ENCODE measurements at places on chromosomes 16 and 17. TPM values are rescaled to one million over a fixed set of nuclear protein-coding genes. Genes with fewer than 3 reads are reported as not detected.

ZNF624 gene
- total RNA-seq, result 7.3 TPM

FOXC2 gene
- 70.4 TPM for total RNA-seq

DNA sequence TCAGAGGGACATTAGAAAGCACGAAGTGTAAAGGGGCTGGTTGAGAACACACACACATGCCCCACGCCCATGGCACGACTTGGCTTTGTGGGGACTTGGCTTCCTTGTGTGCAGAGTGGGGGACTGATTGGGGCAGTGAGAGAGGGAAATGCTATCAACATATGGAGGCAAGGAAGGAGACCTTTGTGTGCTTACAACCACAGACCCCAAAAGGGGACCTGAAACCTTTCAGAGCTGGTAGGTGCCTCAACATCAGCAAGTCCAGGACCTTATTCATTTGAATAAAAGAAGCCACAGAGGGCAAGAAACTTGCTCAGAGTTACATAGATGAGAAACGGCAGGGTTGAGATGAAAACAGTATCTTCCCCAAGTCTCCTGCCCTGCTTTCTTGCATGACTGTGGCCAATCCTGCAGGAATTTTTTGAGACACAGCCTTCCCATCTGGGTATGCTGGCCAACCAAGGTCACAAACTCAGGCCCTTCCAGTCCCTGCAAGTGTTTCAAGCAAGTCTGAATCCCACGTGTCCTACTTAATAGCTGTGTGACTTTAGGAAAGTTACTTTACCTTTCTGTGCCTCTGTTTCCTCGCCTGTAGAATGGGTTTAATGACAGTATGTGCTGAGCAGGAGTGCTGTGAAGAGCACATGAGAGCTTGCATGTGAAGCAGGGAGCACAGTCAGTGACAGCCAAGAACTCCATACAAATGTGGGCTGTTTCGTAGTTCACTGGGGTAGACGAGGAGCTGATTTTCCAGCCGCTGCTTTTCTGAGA lies 26.2 kb downstream of the C16orf78 start:
- no peak for DNase-seq
- peaks cover 2% of the 10 kb centered on the region for H3K36me3 ChIP-seq
- no peak overlapping the region for H3K27ac ChIP-seq
- H3K4me1 ChIP-seq, result no peaks in the 10 kb centered on the region

TPSB2 gene
- total RNA-seq, result not detected

MYH1 gene
- total RNA-seq, result not detected

HS3ST6 gene
- total RNA-seq, result not detected

- H3K27ac ChIP-seq, result no peak overlapping the region
- H3K27me3 ChIP-seq, result no peaks in the 10 kb centered on the region
- H3K4me3 ChIP-seq, result no peak overlapping the region
- DNase-seq, result no peak
These were observed 110.0 kb upstream of the CIBAR2 start for GRCh38 chr16:85222155-85222863.

AHSP gene
- total RNA-seq, result not detected

GRCh38 chr17:7356072-7356549 lies 1.2 kb downstream of the TMEM95 start:
- no peak for DNase-seq
- no peaks in the 10 kb centered on the region for H3K27me3 ChIP-seq
- no peak overlapping the region for H3K27ac ChIP-seq
- H3K4me3 ChIP-seq, result no peak overlapping the region

C16orf92 gene
- total RNA-seq, result not detected

- peaks cover 26% of the 10 kb centered on the region for H3K4me1 ChIP-seq
- no peak for DNase-seq
- no peaks in the 10 kb centered on the region for H3K36me3 ChIP-seq
- no peak overlapping the region for H3K27ac ChIP-seq
- no peak overlapping the region for H3K4me3 ChIP-seq
These were observed 37.9 kb upstream of the SLC38A10 start for GRCh38 chr17:81332914-81333528.

UMOD gene
- total RNA-seq, result not detected

MARVELD3 gene
- total RNA-seq, result 2.1 TPM

GRCh38 chr16:88430185-88430523 lies 22.9 kb upstream of the ZFPM1 start:
- H3K4me1 ChIP-seq, result no peaks in the 10 kb centered on the region
- no peak overlapping the region for H3K4me3 ChIP-seq
- H3K36me3 ChIP-seq, result peaks cover 4% of the 10 kb centered on the region
- no peak overlapping the region for H3K27ac ChIP-seq

DNA sequence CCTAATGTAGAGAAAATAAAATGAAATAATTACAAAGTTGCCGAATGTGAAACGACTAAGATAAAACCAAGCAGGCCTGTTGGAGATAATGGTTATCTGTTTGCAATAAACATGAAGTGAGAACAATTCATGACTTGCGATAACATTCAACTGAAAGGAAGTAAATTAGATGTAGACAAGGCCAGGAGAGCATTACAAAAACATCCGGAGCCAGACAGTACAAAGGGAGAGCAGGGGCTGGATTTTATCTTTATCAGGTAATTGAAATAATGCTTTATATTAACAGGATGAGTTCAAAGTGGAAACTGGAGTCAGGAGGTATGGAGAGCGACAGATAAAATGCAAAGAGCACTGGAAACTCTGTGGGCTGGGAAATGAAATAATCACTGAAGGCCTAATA lies 265.6 kb upstream of the GOT2 start:
- H3K36me3 ChIP-seq, result no peaks in the 10 kb centered on the region
- no peaks in the 10 kb centered on the region for H3K4me1 ChIP-seq
- no peaks in the 10 kb centered on the region for H3K27me3 ChIP-seq
- no peak overlapping the region for H3K27ac ChIP-seq
- no peak overlapping the region for H3K4me3 ChIP-seq

GRCh38 chr16:53998024-53998810 lies 288.4 kb downstream of the IRX3 start:
- H3K4me1 ChIP-seq, result peaks cover 11% of the 10 kb centered on the region
- H3K27ac ChIP-seq, result no peak overlapping the region

DNA sequence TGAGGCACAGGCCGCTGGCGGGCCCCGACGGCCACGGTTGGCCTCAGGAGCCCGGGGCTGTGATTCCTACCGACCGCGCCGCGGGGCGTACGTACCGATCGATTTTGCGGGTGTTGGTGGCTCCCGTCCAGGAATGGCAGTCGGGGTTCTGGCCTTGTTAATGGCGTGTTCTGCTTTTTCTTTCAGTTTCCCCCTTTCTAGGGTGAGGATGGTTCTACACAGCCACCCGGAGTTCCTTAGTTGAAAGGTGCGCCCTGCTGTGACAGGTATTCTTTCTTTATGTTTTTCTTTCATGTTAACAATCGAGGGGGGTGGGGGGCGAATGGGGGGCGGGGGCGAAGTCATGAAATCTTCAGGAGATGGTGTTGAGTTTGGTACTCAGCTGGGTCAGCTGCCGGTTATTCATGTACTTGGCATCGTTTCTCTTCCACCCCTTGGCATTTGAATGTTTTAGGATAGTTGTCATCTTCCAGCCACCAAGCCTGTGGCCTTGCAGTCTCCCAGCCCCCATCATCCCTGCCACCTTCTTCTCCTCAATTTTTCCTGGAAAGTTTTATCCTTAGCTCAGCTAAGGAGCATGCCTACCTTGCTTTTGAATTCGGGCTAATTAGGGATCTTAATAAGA lies 802 bp downstream of the CYLD start:
- H3K27me3 ChIP-seq, result peaks cover 6% of the 10 kb centered on the region
- H3K36me3 ChIP-seq, result peaks cover 3% of the 10 kb centered on the region
- H3K27ac ChIP-seq, result peak overlapping the region; percentile 75
- peaks cover 32% of the 10 kb centered on the region for H3K4me1 ChIP-seq
- peak overlapping the region; percentile 74 for H3K4me3 ChIP-seq

DNA sequence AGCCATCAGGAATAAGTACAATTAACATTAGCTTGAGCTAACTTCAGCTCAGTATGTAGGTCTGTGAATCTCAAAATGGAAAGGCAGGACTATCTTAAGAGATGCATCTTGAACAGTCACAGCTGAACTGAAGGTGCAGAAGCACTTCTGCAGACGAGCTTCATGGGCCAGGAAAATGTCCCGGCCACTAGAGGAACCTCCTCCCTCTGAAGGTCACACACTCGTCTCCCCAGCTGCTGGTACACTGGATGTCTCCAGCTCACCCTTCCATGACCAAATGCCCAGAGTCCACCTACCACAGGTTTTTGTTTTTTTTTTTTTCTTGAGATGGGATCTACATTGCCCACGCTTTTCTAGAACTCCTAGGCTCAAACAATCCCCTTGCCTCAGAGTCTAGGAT lies 33.2 kb downstream of the WDR59 start:
- no peaks in the 10 kb centered on the region for H3K4me1 ChIP-seq
- H3K27ac ChIP-seq, result no peak overlapping the region
- no peak overlapping the region for H3K4me3 ChIP-seq
- no peak for DNase-seq

DNA sequence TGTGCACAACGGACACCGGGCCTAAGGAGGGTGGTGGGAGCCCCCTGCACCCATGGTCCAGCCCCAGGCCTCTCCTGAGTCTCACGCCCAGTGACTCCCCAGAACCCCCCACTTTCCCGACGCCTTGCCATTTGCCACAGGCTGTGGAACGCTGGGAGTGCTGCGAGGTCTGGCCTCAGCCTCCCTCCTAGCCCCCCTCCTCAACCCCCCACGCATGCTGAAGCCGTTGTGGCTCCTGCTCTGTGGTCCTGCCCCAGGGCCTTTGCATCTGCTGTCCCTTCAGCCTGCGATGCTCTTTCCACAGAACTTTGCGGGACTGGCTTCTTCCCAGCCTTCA lies 226.0 kb upstream of the GSE1 start:
- H3K27ac ChIP-seq, result no peak overlapping the region
- H3K4me1 ChIP-seq, result peaks cover 18% of the 10 kb centered on the region
- no peaks in the 10 kb centered on the region for H3K36me3 ChIP-seq
- H3K4me3 ChIP-seq, result no peak overlapping the region
- peak; percentile 81 for DNase-seq

DNA sequence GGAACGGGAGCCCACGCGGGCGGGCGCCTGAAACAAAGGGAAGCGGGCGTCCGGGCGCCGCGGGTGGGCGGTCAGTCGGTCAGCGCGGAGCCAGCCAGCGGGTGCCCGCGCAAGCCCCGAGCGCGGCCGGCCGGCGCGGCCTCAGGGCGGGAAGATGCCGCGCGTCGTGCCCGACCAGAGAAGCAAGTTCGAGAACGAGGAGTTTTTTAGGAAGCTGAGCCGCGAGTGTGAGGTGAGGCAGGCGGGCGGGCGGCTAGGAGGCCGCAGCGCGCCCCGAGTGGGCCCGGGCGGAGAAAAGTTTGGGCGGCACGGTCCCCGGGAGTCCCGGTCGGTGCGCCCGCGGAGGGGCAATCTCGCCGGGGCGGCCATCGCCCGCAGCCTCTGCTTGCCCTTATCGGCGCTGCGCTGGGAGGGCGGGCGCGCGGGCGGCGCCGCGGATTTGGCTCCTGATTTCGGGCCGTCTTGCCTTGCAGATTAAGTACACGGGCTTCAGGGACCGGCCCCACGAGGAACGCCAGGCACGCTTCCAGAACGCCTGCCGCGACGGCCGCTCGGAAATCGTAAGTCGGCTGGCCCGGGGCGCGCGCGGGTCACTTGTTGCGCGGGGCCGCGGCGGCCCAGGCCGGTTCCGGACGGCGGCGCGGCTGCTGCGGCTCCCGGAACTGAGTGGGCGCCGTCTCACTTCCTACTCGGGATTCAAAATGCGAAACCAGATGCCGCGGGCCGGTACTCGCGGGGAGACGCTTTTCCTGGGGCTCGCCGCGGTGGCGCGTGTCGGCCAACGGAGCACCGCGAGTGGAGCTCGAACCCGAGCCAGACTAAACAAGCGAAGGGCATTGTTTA lies 526 bp downstream of the CBFB start:
- H3K27me3 ChIP-seq, result no peaks in the 10 kb centered on the region
- peaks cover under 1% of the 10 kb centered on the region for H3K36me3 ChIP-seq
- H3K27ac ChIP-seq, result peak overlapping the region; percentile 85
- peak overlapping the region; percentile 87 for H3K4me3 ChIP-seq

DNA sequence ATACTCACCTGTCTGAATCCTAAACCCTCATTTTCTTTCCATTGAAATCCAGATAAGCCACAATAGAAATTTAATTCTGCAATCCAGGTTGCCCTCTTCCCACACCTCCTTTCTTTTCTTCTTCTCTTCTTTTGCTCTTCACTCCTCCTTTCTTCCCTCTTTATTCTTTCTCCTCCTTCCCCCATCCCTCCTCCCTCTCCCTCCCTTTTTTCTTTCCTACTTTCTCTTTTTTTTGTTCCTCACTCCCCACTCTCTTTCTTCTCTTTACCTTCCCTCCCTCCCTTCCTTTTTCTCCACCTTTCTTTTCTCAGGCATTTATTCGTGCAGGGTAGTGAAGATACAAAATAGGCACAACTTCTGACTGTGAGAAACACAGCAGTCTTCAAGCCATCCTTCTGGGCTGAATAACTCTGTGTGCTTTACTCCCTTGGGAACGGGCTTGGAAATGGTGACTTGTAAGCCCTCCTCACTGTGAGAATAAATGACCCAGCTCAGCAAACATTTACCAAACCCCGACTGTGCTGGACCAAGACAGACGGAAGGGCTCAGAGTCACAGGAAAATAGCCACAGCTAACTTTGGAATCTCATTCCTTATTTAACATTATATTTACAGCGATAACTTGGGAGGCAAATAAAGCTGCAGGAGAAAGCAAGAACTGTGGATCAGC lies 140.8 kb downstream of the HAPSTR1 start:
- DNase-seq, result no peak
- H3K4me1 ChIP-seq, result no peaks in the 10 kb centered on the region
- H3K4me3 ChIP-seq, result no peak overlapping the region
- no peak overlapping the region for H3K27ac ChIP-seq
- no peaks in the 10 kb centered on the region for H3K27me3 ChIP-seq
- H3K36me3 ChIP-seq, result no peaks in the 10 kb centered on the region

VAT1L gene
- not detected for total RNA-seq

- DNase-seq, result peak; percentile 92
- peaks cover 9% of the 10 kb centered on the region for H3K4me1 ChIP-seq
- H3K27ac ChIP-seq, result no peak overlapping the region
- H3K4me3 ChIP-seq, result no peak overlapping the region
These were observed 3.6 kb downstream of the CORO1A start for GRCh38 chr16:30186782-30187555.

Data from chondrocyte (in vitro differentiated cells).